Lower lobe of right lung (tissue), 2 donors: ENCODE measurements at places on chromosomes 4 and X.

GRCh38 chr4:116665716-116666115, 419.7 kb downstream of the TRAM1L1 start:
- DNase-seq: no peak

- DNase-seq: no peak
Observed at GRCh38 chr4:153111426-153112040, 92.7 kb upstream of the TRIM2 start.

GRCh38 chr4:38948551-38948950, 80.9 kb downstream of the FAM114A1 start:
- DNase-seq: no peak

DNA sequence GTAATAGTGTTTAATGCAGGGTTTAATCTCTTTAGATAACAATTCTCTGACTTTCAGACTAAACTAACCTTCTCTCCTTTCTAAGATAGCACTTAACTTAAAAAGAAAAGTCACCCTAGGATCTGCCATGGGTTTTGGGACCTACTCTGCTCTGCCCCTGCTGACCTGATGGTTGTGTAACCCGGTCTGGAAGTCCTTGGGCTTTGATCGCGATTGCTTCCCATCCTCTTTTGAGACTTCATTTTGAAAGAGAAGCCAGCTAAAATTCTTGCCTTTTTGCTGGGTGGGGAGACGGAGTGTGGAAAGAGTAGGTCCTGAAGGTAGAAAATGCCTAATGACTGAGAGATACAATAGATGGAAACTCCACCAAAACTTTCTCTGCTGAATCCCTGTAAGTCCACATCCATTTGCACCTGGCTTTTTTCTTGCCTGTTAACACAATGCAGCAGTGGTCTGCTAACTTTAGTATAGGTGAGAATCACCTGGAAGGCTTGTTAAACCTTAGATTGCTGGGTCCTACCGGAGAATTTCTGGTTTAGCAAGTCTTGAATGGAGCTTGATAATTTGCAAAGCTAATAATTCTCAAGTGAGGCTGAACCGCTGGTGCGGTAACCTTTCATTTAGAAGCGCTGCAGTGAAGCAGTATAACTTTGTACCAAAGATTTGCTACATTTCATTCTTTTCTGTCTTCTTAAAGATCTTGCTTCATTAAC, 45.6 kb upstream of the CCSER1 start:
- no peak for DNase-seq

DNA sequence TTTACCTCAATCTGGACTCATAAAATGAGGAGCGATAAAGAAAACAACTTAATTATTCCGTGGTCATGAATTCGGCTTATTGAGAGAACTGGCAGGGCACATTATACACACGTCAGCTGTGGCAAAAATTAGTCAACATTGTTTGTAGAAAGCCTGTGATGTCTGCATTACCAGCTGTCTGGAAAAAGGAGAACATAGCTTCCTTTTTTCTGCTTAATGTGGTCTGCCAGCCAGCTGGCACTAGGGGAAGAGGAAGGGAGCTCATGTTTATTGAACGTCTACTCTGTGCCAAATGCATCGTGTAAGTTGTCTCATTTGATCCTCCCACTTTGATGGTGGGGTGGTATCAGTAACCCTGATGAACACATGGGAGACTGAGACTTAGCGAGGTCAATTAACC, 367.6 kb downstream of the ARHGAP24 start:
- peak; percentile 46 for DNase-seq

DNA sequence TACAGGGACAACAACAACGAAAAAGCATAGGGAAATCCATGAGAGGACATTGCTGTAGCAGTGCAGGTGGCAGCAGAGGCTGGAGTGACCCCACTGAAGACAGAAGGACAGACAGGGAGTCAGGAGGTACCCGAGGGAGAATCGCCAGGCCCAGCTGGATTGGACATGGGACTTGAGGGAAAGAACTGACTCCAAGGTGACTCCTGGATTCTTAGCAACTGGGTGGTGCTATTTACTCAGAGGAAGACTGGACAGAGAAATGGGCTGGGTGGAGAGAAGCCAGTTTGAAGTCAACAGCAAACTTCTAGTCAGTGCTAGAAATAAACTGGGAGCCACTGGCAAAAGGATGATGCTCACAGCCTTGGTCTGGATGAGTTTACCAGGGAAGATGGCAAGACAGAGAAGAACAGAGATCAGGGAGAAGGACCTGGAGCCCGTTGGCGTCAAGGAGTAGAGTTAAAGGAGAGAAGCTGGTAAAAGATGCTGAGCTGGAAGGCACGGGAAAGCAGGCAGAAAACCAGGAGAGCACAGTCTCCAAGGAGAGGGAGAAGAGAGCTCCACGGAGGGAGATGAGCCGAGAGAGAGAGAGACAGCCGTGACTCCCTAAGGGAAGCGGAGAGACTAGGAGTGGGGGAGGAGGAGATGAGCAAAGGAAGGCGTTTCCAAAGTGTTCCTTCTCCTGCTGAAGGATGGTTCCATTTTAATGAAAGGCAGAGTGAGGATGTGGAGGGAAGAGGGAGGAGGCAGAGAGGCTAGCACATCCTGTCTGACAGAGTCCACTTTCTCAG, 119.4 kb downstream of the AFAP1 start:
- DNase-seq: no peak

DNA sequence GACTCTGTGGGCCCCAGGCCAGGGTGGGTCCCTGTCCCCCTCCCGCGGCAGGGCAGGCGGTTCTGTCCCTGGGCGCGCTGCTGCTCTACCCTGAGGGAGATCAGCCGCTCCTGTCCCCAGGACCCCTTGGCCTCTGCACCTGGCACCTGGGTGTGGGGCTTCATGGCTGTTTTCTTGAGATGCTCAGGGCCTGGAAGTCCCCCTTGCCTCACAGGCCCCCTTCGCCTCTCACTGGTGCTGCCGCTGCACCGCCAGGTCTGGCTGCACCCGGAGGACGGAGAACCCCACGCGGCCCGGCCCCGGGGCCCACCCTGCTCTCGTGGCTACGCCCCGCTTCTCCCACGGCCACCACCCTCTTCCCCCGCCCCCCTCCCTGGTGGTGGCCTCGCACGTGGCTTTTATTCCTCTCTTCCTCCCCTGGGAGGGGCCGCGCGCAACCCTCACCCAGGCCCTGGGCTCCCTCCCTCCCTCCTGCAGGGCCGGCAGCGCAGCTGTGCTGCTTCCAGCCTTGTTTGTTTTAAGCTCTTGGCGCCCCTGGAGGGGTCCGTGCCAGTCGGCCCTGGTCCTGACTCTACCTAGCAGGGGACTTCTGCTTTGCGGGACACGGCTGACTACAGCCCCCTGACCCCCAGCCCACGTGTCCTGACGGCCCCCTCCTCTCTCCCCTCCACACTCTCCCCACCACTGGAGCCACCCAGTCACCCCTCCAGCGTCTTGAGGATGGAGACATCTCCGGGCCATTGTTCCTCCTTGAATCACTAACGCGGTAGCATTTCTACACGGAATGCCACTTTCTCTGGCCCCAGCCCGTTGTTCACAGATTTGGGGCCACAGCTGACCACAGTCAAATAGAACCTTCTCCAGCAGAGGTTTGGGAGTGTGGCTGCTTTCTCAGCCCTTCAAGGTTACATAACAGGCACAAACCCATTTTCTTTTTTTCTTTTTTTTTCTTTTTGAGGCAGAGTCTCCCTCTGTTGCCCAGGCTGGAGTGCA, 20.6 kb upstream of the CLDN24 start:
- DNase-seq: no peak

- DNase-seq: no peak
Observed at GRCh38 chrX:107482046-107482445, 32.6 kb downstream of the FRMPD3 start.

DNA sequence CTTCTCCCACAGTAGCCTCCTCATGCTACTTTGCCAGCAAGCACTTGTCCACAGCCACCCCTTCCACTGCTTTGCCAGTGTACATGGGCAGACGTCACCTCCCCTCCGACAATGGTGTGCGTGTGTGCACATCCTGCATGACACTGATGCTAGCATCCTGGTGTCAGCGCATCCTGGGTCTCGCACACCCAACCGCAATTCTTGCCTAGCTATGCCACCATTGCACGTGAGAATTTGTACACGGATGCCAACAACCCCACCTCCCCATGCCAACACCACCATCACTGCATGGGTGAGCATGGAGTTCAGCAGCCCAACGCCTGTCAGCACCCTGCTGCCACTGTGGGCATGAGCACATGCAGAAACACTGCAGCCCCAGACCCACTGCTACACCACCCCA, 550.0 kb downstream of the STPG2 start:
- DNase-seq: no peak

DNA sequence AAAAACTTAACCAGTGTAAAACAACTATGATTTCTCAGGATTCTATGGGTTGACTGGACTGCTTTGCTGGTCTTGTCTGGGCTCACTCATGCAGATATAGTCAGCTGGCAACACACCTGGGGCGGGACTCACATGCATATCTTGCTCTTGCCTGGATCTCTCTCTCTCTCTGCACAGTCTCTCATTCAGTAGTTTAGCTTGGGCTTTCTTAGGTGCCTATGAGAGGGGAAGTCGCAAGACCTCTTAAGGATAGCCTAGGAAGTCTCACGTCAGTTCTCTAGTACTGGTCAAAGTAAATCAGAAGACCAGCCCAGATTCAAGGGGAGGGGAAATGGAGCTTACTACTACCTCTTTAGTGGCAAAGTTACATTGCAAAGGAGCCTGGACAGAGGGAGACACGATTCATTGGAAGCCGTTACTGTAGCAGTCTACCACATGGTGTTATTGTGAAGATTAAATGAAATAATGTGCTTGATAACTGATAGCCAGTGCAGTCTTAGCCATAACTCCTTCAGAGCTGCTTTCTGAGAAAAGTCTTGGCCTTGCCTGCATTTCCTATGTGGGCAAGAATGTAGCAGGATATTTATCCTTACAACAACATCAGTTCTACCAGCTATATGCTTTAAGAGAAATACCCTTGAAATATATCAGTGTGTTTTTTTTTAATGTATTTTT, 2.1 kb downstream of the COPS4 start:
- DNase-seq: no peak

- DNase-seq: no peak
Observed at GRCh38 chr4:10762561-10762960, 78.0 kb upstream of the CLNK start.

- no peak for DNase-seq
Observed at GRCh38 chr4:85102606-85103005, 136.1 kb upstream of the WDFY3 start.

DNA sequence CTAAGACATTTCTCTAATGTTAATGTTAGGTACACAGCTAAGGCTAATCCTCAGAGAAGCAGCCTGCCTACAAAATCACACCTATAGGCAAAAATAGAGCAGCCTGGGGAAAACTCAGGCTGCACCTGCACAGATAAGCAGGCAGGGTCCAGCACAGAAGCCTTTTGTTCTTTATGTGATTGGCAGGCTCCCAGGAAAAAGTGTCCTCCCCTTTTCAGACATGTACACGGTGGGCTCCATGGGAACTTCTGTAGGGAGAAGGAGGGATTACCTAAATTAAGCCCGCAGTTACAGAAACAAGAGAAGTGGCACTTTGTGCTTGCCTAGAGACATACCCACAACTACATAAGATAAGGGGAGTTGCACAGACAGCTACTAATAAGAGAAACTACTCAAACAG, 4.0 kb upstream of the HSPA4L start:
- DNase-seq: no peak

- no peak for DNase-seq
Observed at GRCh38 chr4:168781926-168782325, 228.1 kb downstream of the CBR4 start.

- no peak for DNase-seq
Observed at GRCh38 chr4:140044337-140044902, 109.6 kb downstream of the MAML3 start.

DNA sequence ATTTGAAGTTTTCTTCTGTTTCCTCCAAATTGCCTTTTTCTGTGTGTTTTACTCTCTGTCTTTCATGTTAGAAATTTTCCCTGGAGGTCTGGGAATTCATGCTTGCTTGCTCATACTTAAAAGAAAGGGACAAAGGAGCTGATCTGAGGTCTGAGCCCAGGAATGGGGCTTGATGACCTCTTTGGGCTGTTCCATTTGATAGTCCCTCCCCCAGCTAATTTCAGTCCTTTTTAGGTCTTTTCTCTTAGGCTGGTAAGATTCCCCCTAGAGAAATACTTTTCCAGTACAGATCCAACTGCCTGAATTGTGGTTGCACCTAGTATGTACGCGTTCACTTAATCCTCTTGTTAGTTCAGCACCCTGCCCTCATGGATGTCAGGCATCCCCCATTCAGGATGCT, 5.5 kb upstream of the PIGA start:
- no peak for DNase-seq

GRCh38 chr4:40564004-40564403, 65.7 kb downstream of the RBM47 start:
- DNase-seq: no peak

GRCh38 chr4:109810552-109811387, 4.8 kb upstream of the GAR1 start:
- DNase-seq: no peak

GRCh38 chr4:83125738-83126141, 11.2 kb upstream of the PLAC8 start:
- DNase-seq: no peak

GRCh38 chr4:107478327-107478980, 241.6 kb downstream of the PAPSS1 start:
- no peak for DNase-seq

- DNase-seq: no peak
Observed at GRCh38 chr4:98627531-98628257, 30.7 kb downstream of the TSPAN5 start.

DNA sequence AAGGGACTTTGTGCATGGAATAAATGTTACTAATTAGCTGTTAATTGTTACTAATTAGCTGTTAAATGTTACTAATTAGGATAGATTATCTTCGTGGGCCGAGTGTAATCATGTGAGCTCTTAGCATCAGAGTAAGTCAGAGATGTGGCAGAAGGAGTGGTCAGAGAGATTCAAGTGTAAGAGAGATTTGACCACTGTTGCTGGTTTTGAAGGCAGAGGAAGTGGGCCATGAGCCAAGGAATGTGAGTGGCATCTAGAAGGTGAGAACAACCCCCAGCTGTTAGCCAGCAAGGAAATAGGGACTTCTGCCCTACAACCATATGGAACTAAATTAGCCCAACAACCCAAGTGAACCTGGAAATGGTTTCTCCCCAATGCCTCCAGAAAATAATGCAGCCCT, 28.2 kb downstream of the ODAPH start:
- no peak for DNase-seq

DNA sequence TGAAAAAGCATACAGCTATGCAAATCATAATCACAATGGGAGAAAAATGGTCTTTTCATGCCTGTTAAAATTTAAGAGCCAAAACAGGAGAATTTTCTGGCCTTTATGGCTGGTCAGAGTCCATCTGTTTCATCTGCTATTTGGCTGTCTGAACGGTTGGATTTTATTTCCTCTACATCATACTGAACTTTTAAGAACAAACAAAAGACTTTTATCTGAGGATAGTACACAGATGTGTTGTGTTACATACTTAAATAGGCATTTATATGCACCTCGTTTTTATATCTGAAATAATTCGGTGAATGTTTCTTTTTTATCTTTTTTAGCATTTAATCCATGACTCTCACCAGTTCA, 18.0 kb upstream of the WWC2 start:
- no peak for DNase-seq

GRCh38 chr4:101540336-101540735, 193.0 kb upstream of the PPP3CA start:
- no peak for DNase-seq

DNA sequence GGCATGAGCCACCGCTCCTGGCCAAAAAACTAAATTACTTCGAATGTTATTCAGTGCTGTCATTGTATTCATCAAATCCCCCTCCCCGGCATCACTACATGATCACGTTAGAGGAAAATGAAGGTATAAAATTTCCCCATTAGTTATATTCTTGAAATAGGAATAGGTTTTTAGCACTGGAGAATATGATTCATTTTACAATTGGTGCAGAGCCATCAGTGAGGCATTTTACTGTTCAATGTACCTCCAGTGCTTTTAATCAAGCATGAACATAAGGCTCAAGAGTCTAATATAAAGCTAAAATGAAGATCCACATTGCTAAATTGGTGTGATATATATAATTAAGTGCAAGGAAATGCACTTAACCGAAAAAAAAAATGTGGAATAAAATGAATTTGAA, 18.3 kb downstream of the KLF3 start:
- DNase-seq: no peak
